ENCODE measurements at places on chromosomes 13 and 19. TPM values are rescaled to one million over a fixed set of nuclear protein-coding genes. Genes with fewer than 3 reads are reported as not detected.

Gene ZIK1
- total RNA-seq, result 1.6 TPM

Gene ITGBL1
- 4.7 TPM for total RNA-seq

Gene ATP8A2
- total RNA-seq, result under 0.01 TPM

Gene BICRA
- total RNA-seq, result 5.0 TPM

Gene SHD
- total RNA-seq, result not detected

Gene AMER2
- total RNA-seq, result not detected

Gene ADGRE3
- not detected for total RNA-seq

Gene ZNF433
- total RNA-seq, result 2.6 TPM

Gene C5AR1
- not detected for total RNA-seq

Gene ATCAY
- total RNA-seq, result not detected

Gene ZNF667
- 1.8 TPM for total RNA-seq

Gene CGB3
- total RNA-seq, result not detected

Gene ADGRE1
- not detected for total RNA-seq

Gene ZNF850
- total RNA-seq, result 3.9 TPM

Gene UBL5
- 446 TPM for total RNA-seq

Gene KLK11
- total RNA-seq, result not detected

Gene SPRY2
- total RNA-seq, result 26.3 TPM

Gene TARM1
- not detected for total RNA-seq

Gene FARP1
- total RNA-seq, result 13.6 TPM

Gene IRF3
- 53.9 TPM for total RNA-seq

Gene DEDD2
- total RNA-seq, result 12.7 TPM

Gene NANOS3
- not detected for total RNA-seq

Gene DCT
- total RNA-seq, result not detected

Gene ZNF730
- total RNA-seq, result 2.4 TPM

Gene SYT5
- total RNA-seq, result not detected

Gene ZNF534
- not detected for total RNA-seq

Gene PRKCSH
- total RNA-seq, result 102 TPM

Gene KIR3DL1
- total RNA-seq, result not detected

Gene CYP2A7
- not detected for total RNA-seq

Gene PSG1
- total RNA-seq, result not detected

Gene NOTCH3
- total RNA-seq, result 2.9 TPM

Gene DLL3
- total RNA-seq, result 0.65 TPM

Gene SPRED3
- 1.4 TPM for total RNA-seq

Gene FAM216B
- not detected for total RNA-seq

Gene KIR2DL4
- total RNA-seq, result not detected

Gene HSD17B14
- 5.8 TPM for total RNA-seq

Gene SERTAD3
- 19.8 TPM for total RNA-seq

Gene RUBCNL
- total RNA-seq, result not detected

Gene HSH2D
- total RNA-seq, result 0.30 TPM

Gene STOML3
- not detected for total RNA-seq

Gene ZNF302
- 14.7 TPM for total RNA-seq

Gene MYCBP2
- 86.3 TPM for total RNA-seq
